ENCODE measurements at places on chromosomes 13 and 19.

- DNase-seq: no peak
These were observed 49.7 kb upstream of the EHD2 start for GRCh38 chr19:47663435-47663910.

DNA sequence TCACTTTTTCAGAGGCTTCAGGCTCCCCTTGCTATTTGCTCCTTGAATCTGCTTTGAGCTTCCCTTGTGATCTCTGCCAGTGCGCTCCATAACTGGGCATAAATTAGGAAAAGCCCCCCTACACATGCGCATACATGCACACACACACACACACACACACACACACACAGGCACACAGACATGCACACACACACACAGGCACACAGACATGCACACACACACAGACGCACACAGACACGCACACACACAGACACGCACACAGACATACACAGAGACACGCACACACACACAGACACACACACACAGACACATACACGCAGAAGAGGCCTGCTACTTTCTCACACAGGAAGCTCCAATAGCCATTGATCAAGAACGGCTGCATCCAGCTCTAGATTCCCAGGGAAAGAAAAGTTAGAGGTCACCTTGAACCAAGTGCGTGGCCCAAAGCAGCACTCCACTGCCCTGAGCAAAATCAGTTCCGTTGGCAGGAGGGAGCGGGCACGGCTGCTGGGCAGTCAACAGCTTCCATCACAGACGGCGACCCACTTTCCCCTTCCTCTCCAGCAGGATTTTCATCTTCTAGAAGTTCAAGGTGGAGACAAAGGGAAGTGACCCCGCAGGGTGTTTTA lies 145.6 kb downstream of the DPF1 start:
- DNase-seq: no peak

DNA sequence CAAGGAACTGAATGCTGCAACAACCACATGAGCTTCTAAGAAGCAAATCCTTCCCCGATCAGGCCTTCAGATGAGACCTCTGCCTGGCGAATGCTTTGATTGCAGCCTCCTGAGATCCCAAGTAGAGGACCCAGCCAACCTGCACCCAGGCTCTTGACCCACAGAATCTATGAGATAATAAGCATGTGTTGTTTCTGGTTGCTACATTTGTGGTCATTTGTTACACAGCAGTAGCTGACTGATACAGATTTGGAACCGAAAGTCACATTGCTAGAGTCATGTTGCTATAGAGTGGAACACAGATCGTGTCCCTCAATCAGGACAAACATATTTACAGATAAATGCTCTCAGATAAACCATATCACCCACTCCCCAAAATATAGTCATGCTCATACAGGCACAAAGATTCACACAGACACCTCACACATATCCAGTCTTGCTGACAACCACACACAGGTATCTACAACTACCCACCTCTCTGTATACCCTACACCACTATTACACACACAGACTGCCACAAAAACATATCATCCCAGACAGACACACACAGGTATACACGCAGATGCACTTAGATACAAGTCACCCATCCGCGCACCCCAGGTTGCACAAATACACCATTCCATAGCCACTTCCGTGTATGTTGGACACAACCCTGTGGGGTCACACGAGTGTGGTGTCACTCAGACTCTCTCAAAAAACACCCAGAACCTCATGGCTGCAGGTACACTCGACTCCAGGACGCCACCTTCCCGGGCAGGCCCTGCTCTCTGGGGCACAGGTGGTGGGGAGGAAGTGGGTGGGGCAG lies 5.5 kb downstream of the DIRAS1 start:
- no peak for DNase-seq

DNA sequence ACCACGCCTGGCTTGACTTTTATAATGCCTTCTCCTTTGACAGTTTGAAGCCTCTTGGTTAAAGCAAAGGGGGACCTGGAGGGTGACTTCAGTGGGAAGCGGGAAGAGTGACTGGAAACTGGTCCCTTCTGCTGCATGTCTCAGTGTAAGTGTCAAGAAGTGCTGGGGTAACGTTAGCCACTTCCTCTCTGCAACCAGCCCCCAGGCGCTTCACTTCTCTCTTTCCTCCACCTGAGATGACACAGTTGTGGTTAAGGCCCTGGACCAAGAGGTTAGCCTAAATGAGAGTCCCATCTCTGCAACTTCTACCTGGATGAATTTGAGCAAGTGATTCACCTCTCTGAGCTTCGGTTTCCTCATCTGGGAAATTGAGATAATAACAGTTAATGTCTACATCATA lies 16.3 kb downstream of the LEUTX start:
- no peak for DNase-seq

DNA sequence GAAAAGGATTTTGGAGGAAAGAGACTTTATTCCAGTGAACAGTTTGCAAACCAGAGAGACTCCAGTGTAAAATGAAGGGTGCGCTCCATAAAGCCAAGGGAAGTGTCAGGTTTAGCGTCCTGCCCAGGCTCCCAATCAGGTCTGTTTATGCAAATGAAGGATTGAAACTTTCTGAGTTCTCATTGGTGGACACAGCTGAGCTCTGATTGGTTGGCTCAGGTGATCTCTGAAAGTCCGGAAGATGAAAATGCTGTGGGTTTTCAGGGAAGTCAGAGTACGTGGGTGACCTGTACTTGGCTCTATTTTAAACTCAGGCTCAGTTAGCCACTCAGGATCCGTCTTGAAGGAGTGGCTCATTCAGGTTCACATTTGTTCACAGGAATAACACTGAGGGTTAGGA lies 28.7 kb upstream of the CD33 start:
- DNase-seq: no peak

DNA sequence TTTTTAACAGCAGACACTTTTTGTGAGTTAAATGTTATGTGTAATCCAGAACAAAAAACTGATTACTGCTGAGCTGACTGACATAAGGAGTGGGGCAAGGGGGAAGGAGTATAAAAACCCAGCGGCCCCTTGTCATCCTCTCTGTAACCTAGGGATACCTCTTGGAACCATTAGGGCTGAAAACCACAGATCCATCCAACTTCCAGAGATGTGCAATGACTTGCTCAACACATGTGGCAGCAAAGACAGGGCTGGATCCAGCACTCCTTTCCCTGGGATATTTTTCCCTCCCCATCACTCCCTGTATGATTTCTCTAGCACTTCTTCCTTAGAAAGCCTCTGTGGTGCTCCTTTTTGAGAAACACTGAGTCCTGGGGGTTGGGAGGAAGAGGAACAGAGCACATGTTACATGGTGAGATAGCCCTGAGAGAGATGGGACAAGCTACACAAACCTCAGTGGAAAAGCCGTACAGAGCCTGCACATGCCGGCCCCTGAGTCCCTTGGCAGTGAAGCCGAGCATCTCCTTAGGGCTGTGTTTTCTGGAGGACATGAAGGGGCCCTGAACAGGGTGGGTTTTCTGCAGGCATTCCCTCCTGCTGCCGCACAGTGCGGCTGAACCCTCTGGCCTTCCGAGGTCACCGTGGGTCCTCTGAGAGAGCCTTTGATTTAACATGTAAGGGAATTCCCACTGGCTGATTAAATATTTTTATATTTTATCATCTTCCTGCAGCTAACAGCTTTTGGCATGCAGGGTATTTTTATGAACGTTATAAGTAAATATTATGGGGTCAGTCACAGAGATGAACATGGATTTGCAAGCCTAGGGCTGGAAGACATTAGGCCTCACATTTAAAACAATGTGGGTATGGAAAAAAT lies 219.9 kb downstream of the COG6 start:
- no peak for DNase-seq

DNA sequence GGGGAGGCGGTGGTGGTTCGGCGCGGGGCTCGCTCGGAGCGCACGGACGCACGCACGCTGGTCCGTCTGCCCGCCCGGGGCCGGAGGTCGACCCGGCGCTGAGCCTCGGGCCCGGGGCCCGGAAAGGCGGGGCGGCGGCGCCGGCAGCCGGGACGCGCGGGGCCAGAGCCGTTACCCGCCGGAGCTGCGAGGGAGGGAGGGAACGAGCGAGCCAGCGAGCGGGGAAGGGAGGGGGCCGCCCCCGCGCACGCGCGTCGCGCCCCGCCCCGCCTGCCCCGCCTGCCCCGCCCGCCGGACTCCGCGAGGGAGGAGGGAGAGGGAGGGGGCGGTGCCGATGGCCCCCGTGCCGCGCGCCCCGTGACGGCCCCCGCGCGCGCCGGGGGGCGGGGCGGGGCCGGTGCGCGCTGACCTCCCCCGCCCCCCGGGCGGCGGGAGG lies 15.0 kb downstream of the CIC start:
- peak; percentile 92 for DNase-seq

DNA sequence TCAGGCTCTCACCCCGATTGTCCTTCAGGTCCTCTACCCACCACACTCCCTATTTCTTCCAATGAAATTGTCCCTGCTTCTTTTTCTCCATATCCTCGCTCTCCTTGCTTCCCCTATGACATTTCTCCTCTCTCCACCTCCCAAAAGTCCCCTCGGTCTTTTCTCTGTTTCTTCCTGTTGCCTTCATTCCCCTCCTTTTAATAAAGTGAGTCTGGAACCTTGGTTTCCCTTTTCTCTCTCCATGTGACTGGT lies 676 bp upstream of the ZNF574 start:
- no peak for DNase-seq
